Kidney (tissue), 22 donors: ENCODE measurements at places on chromosomes 4 and X. TPM values are rescaled to one million over a fixed set of nuclear protein-coding genes. Genes with fewer than 3 reads are reported as not detected.

DNA sequence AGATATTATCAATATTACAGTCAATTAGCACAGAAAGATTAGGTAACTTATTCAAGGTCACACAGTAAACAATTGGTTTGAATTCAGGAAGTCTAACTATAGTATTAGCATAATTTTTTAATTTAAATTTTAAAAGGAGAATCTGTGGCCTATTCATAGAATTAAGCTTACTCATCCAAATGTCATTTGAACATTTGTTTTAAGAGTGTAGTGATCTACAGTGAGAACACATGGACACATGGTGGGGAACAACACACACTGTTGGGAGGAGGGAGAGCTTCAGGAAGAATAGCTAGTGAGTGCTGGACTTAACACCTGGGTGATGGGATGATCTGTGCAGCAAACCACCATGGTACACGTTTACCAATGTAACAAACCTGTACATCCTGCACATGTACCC is 48.3 kb downstream of the MEPE start:
- H3K27me3 ChIP-seq, result no peaks in the 10 kb centered on the region
- H3K4me3 ChIP-seq, result no peak overlapping the region
- H3K4me1 ChIP-seq, result no peaks in the 10 kb centered on the region
- no peaks in the 10 kb centered on the region for H3K36me3 ChIP-seq
- no peak for DNase-seq

- H3K27ac ChIP-seq, result no peak within 1 kb of the TSS
- no peak within 1 kb of the TSS for H3K4me3 ChIP-seq
- no peak for DNase-seq
- H3K27me3 ChIP-seq, result no peaks in the 10 kb centered on the region
- H3K4me1 ChIP-seq, result no peaks in the 10 kb centered on the region
Observed at GRCh38 chrX:142204522-142205433, at the start of gene MAGEC2. Gene MAGEC2 (minus strand): TSS chrX:142205290. CDS start chrX:142203987, 1,303 bp downstream.

CXCL11 gene
- total RNA-seq, result not detected

NAP1L3 gene
- 3.8 TPM for total RNA-seq

GRCh38 chrX:150566734-150567182 is 1.7 kb upstream of the MTM1 start:
- no peaks in the 10 kb centered on the region for H3K27me3 ChIP-seq
- peaks cover 4% of the 10 kb centered on the region for H3K4me1 ChIP-seq
- no peak overlapping the region for H3K27ac ChIP-seq
- H3K4me3 ChIP-seq, result no peak overlapping the region
- no peak for DNase-seq
- H3K36me3 ChIP-seq, result no peaks in the 10 kb centered on the region

DNA sequence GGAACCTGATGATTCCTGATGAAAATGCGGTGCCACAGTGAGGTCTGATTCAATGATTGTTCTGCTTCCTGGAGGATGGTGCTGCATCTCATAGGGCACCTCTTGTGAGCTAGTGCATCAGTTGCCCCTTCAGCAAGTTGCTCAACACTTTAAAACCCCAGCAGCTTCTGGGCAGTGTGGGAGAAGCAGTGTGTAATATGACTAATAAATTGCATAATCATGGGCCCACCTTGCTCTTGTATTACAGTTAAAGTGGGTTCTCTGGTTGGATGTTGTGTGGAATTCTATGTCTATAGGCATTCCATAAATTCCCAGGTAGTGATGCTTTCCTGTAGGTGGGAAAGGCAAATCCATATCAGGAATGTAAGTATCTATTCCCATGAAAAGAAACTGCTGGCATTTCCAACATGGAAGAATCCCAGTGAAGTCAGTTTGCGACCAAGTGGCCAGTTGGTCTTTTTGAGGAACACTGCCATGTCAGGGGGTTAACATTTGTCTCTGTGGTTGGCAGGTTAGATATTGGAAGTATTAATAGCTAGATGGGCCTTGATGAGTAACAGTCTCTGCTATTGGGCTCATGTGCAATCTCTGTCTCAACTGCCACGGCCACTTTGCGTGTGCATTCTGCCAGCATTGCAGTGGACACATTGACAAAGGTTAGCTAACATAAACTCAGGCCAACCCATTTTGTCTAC is 121.1 kb upstream of the OTUD4 start:
- H3K36me3 ChIP-seq, result no peaks in the 10 kb centered on the region
- no peaks in the 10 kb centered on the region for H3K27me3 ChIP-seq
- DNase-seq, result no peak
- H3K4me3 ChIP-seq, result no peak overlapping the region
- no peaks in the 10 kb centered on the region for H3K4me1 ChIP-seq
